Fibroblast of the aortic adventitia (primary cell): ENCODE measurements at places on chromosomes 4 and X. TPM values are rescaled to one million over a fixed set of nuclear protein-coding genes. Genes with fewer than 3 reads are reported as not detected.

Gene MAGED4B
- 10.8 and 23.8 TPM in 2 replicates for total RNA-seq

Gene CNGA1
- total RNA-seq = 0.18 TPM in 1 of 2 replicates, not detected in the other

Gene TCEAL7
- total RNA-seq = 52.5 and 86.3 TPM in 2 replicates

Gene SPIN2A
- total RNA-seq = 0.63 TPM in 1 of 2 replicates, not detected in the other

Gene NXF2
- not detected in 2 replicates for total RNA-seq

Gene RPS3A
- total RNA-seq = 4,133 and 5,107 TPM in 2 replicates

Gene NAA11
- total RNA-seq = not detected in 2 replicates

Gene APBB2
- total RNA-seq = 41.5 and 75.8 TPM in 2 replicates

Gene SSX2
- not detected in 2 replicates for total RNA-seq

Gene LRCH2
- total RNA-seq = 3.5 and 11.1 TPM in 2 replicates

Gene HSFX3
- not detected in 2 replicates for total RNA-seq

Gene ADGRL3
- total RNA-seq = under 0.01 and 7.9 TPM in 2 replicates

Gene NRK
- total RNA-seq = 0.09 and 4.1 TPM in 2 replicates

Gene NALF2
- not detected in 2 replicates for total RNA-seq
